Urinary bladder (tissue), 4 donors: ENCODE measurements at places on chromosomes 12 and 14. TPM values are rescaled to one million over a fixed set of nuclear protein-coding genes. Genes with fewer than 3 reads are reported as not detected.

- DNase-seq: no peak
These were observed 14.7 kb downstream of the ITGA5 start for GRCh38 chr12:54404061-54405004.

DNA sequence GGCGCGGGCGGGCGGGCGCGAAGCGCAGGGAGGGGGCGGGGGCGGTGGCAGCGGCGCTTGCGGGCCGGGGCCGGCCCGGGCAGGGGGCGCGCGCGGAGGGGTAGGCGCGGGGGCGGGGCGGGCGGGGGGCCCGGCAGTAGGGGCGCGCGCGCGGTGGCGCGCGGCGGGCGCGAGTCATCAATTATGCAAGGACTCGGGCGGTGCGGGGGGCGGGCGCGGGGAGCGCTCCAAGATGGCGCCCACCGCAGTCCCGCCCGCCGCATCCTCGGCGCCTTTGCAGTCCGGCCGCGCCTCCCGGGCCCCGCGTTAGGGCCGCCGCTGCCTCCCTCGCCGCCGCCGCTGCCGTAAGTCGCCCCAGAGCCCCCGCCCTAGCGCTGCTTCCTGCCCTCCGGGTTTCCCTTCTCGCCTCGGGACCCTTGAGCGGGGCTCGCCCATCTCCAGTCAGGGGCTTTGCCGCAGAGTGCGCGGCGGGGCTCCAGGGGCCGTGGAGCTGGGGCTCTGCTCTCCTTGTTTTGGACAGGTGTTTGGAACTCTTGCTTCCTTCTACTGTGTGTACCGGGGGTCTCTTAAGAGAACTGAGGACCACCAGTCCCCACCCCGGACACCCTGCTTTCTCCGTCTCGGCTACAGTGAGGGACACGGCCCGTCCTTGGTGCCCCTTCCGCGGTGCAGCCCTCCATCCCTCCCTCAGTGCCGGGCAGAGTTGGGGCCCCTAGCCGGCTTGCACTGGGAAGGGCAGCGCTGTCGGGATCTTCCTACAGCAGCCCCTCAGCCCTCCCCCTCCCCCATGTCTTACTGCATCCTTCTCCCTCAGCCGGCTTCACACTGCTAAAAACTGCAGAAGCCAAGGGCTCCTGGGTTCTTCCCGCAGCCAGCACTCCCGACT, at the start of gene SCN8A:
TSS of gene SCN8A (plus strand) at position 218 of the 886 bp plus-strand sequence. CDS start 71,585 bp downstream, outside the sequence.
- DNase-seq: no peak

DNA sequence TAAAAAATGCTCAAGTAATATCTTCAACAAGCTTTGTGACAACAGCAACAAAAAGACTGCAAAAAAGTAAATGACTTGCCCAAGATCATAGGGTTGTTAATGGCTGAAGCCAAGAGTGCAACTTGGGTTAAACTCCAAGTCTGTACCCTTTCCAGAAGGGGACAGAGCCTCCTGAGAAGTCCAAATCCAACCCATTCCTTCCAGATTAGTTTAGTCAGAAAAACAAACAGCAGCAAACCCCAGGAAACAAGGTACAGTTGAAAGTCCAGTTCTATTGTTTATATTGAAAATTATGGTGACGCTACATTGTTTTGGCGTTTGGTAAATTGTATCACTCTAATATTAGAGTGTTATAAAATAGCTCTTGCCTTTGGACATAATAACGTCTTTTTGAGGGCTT, 239.9 kb downstream of the SPTSSA start:
- DNase-seq: no peak

MIPOL1 gene
- total RNA-seq: 48.4 TPM

RPL10L gene
- total RNA-seq: not detected

- no peak for DNase-seq
These were observed 53.4 kb downstream of the HSD17B6 start for GRCh38 chr12:56816491-56816890.

DNA sequence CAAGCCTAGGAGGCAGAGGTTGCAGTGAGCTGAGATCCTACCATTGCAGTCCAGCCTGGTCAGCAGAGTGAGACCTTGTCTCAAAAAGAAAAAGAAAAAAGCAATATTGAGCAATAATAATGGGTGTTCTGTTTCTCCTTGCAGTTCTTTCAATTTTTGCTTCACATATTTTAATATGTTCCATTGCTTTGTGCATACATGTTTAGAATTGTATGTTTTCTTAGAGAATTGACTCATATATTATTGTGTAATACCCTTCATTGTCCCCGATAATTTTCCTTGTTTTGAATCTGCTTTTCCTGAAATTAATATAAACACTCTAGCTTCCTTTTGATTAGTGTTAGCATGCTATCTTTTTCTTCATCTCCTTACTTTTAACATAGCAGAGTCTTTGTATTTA, 138.4 kb upstream of the NPAS3 start:
- no peak for DNase-seq

- no peak for DNase-seq
These were observed 18.5 kb downstream of the TESC start for GRCh38 chr12:117080661-117081144.

KIF26A gene
- total RNA-seq: 8.5 TPM

TAS2R43 gene
- total RNA-seq: 23.7 TPM
